ENCODE measurements at places on chromosomes 12 and 14.

DNA sequence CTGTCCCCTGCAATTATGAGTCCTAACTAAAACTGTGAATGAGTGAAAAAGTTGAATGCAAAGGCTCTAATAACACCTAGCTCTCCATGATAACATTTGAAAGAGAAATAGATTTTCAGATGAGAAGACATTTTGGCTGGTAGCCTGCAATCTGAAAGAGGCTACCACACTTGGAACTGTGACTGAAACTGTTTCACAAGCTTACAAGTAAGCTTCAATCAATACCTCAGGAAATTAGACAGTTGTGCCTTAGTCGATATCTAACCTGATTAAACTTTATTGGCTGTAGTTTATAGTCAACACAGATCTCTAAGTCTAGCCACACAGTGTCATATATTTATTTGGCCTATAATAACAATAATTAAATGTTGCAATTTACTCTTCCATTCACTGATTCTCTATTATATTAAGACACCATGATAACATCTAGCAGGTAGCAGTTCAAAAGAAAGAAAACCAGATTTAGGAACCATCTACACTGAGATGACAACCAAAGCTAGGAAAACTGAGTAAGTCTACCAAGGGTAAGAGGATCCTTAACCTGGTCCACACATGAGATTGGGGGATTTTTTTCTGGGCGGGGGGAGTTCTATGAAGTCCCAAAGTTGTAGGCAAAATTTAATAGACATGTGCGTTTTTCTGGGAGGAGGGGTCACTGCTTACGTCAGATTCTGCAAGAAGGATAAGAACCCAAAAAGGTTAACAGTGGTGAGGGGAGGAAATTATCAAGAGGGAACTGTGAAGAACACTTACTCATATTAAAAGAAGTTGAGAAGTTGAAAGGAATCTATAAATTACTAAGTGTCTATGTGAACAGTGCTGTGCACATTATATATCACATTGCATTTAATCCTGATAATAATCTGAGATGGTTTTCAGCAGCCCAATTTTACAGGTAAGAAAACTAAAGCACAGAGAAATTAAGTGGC is 65.8 kb downstream of the NUMB start:
- DNase-seq, result no peak

GRCh38 chr12:111438481-111438880 is 32.8 kb downstream of the SH2B3 start:
- peak; percentile 50 for DNase-seq

- DNase-seq, result no peak
Measured at GRCh38 chr14:54882521-54882920, 20.1 kb downstream of the GCH1 start.

GRCh38 chr12:68113644-68114043 is 45.9 kb downstream of the IFNG start:
- DNase-seq, result peak; percentile 60

DNA sequence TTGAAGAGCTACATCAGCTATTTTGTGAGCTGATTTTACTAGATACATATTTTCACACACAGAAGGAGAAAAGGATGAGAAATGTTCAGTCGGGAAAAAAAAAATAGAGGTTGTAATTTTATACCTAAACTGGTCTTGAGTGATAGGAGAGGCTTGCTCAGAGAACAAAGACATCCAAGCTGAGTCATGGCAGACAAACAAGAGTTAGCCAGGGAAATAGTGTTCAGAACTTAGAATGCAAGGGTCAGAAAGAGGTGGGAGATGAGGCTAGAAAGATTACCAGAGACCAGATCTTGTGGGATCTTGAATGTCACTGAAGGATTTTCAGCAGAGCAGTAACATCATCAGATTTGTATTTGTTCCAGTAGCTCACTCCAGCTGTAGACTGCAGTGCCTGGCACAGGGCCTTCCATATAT is 121.9 kb upstream of the ATF1 start:
- DNase-seq, result no peak

DNA sequence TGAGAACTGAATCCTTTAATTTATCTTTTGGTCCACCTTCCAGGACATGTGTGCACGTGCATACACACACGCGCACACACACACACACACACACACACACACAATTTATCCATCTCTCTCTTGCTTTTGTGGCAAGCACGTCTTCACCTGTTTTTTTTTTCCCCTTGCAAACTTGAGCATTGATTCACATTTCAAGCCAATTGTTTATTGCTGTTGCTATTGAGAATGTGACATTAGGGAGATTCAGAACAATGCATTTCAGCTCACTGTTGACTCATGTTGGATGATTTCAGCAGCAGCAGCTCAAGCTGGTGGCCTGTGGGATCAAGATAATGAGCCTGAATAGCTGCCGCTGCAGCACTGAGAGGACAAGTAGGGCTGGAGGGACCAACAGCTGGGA is 128.9 kb downstream of the SNAPC1 start:
- no peak for DNase-seq

- no peak for DNase-seq
Measured at GRCh38 chr12:116524311-116524710, 34.9 kb upstream of the MAP1LC3B2 start.

GRCh38 chr12:92408072-92408900 is 262.6 kb upstream of the BTG1 start:
- peak; percentile 76 for DNase-seq

Measured in NAMALWA (cell line).